ENCODE measurements at places on chromosomes 1 and 21.

DNA sequence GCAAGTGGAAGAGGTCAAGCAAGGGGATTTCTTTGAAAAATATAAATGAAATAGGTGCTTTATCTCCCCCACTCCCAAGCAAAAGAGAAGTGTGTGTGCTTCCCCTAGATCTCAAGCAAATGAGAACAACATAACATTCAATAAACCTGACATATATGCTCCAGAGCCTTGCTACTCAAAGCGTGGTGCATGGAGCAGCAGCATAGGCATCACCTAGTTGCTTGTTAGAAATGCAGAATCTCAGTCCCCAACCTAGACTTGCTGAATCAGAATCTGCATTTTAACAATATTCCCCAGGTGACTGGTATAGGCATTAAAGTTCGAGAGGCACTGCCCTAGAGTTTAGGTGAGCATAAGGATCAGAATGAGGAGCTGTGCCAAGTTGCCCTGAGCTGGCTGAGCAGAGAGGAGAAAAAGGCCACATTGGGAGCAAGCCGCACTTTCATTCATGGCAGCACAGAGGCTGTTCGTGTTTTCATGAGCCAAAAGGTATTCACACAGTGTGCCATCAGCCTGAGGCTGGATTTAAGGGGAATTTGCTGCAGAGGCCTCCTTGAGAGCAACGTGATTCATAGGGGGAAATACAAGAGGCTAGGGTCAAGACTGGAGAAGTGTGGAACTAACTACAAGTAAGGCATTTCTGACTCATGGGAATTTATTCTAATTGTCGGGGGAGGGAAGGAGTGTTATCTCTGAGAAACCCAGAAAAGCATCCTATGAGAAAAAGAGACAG, 14.3 kb upstream of the LPAR3 start:
- H3K4me1 ChIP-seq = no peaks in the 10 kb centered on the region
- DNase-seq = no peak
- no peak overlapping the region for H3K4me3 ChIP-seq

DNA sequence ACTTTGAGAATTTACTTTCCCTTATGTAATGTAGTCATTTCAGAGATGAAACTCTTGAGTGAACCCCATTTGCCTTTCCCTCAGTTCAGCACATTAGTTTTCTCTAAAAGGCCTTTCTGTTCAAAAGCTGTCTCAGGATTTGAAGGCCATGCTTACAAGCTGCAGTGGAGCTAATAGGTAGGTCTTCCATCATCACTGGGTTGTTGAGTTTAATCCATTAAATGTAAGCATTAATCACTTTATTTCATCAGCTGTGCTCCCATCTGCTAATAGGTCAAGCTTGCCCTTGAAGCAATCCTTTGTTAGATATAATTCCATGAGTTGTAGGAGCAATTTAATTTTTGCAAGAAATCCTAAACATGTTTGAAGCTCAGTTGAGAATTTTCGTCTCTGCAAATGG, 422.2 kb upstream of the ZP4 start:
- H3K27me3 ChIP-seq = no peaks in the 10 kb centered on the region
- no peaks in the 10 kb centered on the region for H3K4me1 ChIP-seq
- DNase-seq = no peak
- no peaks in the 10 kb centered on the region for H3K36me3 ChIP-seq
- H3K4me3 ChIP-seq = no peak overlapping the region
- H3K27ac ChIP-seq = no peak overlapping the region

- no peaks in the 10 kb centered on the region for H3K27me3 ChIP-seq
- no peak for DNase-seq
- H3K27ac ChIP-seq = no peak overlapping the region
- H3K4me1 ChIP-seq = no peaks in the 10 kb centered on the region
- no peak overlapping the region for H3K4me3 ChIP-seq
- no peaks in the 10 kb centered on the region for H3K36me3 ChIP-seq
Observed at GRCh38 chr1:197944485-197944884, 27.3 kb downstream of the LHX9 start.

GRCh38 chr1:22796642-22797041, 86.0 kb downstream of the EPHB2 start:
- H3K27ac ChIP-seq = peak overlapping the region; percentile 60
- H3K4me3 ChIP-seq = no peak overlapping the region
- peaks cover 32% of the 10 kb centered on the region for H3K4me1 ChIP-seq
- no peak for DNase-seq

- H3K4me1 ChIP-seq = no peaks in the 10 kb centered on the region
- H3K36me3 ChIP-seq = no peaks in the 10 kb centered on the region
- no peak overlapping the region for H3K27ac ChIP-seq
- DNase-seq = no peak
Observed at GRCh38 chr1:65694933-65695332, 97.8 kb upstream of the PDE4B start.

DNA sequence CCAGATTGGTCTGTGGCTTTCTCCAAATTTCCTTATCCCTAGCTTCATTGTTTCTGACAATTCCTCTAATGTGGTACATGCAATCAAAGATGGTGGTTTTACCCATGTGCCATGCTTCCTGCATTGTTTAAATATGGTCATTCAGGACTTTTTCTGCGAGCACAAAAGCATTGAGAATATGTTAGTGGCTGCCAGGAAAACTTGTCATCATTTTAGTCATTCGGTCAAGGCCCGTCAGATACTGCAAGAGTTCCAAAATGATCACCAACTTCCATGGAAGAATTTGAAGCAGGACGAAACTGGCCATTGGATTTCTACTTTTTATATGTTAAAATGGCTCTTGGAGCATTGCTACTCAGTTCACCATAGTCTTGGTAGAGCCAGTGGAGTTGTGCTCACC, 3.7 kb downstream of the ZBED6 start:
- no peaks in the 10 kb centered on the region for H3K27me3 ChIP-seq
- no peaks in the 10 kb centered on the region for H3K36me3 ChIP-seq
- no peak for DNase-seq
- no peak overlapping the region for H3K4me3 ChIP-seq
- peaks cover 23% of the 10 kb centered on the region for H3K4me1 ChIP-seq
- H3K27ac ChIP-seq = no peak overlapping the region

GRCh38 chr1:168235937-168236336, 10.1 kb downstream of the SFT2D2 start:
- H3K4me3 ChIP-seq = no peak overlapping the region
- H3K36me3 ChIP-seq = no peaks in the 10 kb centered on the region
- no peaks in the 10 kb centered on the region for H3K27me3 ChIP-seq
- no peak for DNase-seq

DNA sequence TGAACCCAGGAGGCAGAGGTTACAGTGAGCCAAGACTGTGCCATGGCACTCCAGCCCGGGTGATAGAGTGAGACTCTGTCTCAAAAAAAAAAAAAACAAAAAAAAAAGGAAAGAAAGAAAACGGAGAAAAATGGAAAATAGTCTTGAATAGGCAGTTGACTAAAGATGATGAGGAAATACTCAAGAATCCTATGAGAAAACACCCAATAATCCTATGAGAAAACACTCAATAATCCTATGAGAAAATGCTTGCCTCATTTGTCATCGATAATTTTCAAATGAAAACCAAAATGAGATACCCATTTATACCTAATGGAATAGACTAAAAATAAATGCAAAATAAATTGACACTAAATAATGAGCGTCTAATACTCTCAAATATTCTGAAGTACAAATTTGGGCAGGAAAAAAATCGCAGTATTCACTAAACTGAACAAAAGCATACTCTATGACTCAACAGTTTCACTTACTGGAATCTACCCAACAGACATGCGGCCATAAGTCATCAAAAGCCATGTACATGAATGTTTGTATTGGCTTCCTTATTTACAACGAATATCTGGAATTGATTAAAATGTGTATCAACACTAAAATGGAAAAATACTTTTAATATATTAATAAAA, 733.9 kb upstream of the CHRM3 start:
- DNase-seq = no peak
- no peak overlapping the region for H3K4me3 ChIP-seq
- H3K36me3 ChIP-seq = no peaks in the 10 kb centered on the region
- H3K27ac ChIP-seq = no peak overlapping the region

DNA sequence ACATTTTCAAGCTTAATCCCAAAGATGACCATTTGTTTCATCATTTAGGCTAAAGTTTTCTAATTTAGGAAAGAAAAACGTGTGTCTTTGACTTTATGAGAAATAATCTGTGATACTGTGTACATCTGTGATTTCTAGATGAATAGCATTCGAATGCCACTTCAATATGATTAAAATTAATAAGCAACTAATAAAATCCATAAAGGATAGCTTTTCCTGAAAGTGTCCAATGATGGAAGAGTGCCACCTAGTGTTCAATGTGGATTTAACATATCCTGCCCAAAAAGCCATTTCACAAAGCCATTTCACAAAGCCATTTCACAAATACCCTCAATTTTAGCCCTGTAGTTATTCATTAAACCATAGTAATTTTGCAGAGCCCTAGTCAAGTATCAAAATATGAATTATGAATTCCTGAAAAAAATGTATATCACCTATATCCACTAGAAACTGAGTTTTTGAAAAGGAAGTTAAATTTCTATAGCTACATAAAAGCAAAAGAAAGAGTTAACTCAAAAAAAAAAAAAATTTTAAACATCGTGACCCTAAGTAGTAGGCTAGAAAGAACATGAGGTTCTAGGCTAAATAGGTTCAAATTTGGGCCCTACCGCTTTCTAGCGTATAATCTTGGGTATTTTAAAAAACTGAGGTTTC, 19.1 kb downstream of the NME7 start:
- no peaks in the 10 kb centered on the region for H3K27me3 ChIP-seq
- no peak overlapping the region for H3K27ac ChIP-seq
- no peak overlapping the region for H3K4me3 ChIP-seq
- H3K4me1 ChIP-seq = no peaks in the 10 kb centered on the region
- no peaks in the 10 kb centered on the region for H3K36me3 ChIP-seq
- DNase-seq = no peak

DNA sequence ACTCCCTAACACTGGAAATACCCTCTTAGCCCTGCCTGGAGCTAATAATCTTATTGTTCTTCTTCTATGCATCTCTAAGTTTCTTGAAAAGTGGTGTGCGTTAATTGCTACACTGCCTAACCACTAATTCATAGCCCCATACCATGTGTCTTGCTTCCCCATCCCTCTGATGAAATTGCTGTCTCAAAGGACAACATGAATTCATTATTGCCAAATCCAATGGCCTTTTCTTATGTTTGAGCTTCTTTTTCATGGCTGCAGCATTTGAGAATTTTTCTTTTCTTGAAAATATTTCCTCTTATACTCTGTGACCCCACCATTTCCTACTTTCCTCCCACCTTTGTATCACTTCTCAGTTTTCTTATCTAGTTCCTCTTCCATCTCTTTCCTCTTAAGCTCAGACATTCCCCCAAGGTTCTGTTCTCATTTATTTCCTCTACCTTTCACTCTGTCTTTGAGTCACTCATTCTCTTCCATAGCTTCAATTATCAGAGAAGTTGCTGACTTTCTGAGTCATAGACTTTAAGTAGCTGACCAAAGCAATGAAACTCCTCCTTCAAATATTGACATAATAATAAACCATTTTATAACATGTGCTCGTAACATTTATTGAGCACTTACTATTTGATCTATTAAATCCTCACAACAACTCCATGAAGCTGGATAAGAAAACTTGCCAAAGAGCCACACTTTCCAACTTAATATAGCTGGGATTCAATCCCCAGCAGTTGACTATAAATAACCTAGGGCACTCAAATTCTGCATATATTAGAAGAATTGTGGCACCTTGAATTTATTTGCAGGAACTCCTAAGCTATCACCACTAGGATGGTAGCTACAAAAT, 35.5 kb upstream of the ATP6V1G3 start:
- H3K4me3 ChIP-seq = no peak overlapping the region
- H3K27me3 ChIP-seq = no peaks in the 10 kb centered on the region
- no peak overlapping the region for H3K27ac ChIP-seq
- H3K36me3 ChIP-seq = no peaks in the 10 kb centered on the region
- no peaks in the 10 kb centered on the region for H3K4me1 ChIP-seq

GRCh38 chr1:2174348-2175054, 20.1 kb downstream of the FAAP20 start:
- H3K27ac ChIP-seq = peak overlapping the region; percentile 6
- peak; percentile 76 for DNase-seq
- peak overlapping the region; percentile 20 for H3K4me3 ChIP-seq
- no peaks in the 10 kb centered on the region for H3K36me3 ChIP-seq

DNA sequence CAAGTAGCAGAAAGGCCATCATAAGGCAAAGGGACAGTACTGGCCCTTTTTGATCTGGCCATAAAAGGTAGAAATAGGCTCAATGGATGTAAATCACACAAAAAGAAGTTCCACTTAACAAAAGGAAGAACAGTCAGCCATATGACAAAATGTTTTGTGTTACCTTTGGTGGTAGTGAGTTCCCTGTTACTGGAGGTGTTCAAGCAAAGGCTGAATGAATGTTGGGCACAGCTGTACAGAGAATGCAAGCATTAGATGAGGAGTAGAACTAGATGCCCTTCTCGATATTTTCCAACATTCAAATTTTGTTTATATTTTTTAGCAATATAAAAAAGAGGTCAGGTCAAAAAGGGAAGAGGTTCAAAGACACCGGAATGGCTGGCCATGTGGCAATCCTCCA, 20.0 kb downstream of the OLFML3 start:
- no peaks in the 10 kb centered on the region for H3K36me3 ChIP-seq
- H3K27ac ChIP-seq = no peak overlapping the region
- H3K27me3 ChIP-seq = no peaks in the 10 kb centered on the region
- no peak for DNase-seq
- H3K4me1 ChIP-seq = peaks cover 5% of the 10 kb centered on the region

- H3K4me3 ChIP-seq = no peak overlapping the region
- no peak overlapping the region for H3K27ac ChIP-seq
- DNase-seq = no peak
- H3K27me3 ChIP-seq = no peaks in the 10 kb centered on the region
Observed at GRCh38 chr1:121546830-121547591, 362.2 kb downstream of the SRGAP2C start.

- H3K36me3 ChIP-seq = no peaks in the 10 kb centered on the region
- H3K27me3 ChIP-seq = no peaks in the 10 kb centered on the region
- H3K27ac ChIP-seq = peak overlapping the region; percentile 49
- peaks cover 3% of the 10 kb centered on the region for H3K4me1 ChIP-seq
- DNase-seq = peak; percentile 90
Observed at GRCh38 chr1:229661022-229661877, 35.2 kb downstream of the URB2 start.

DNA sequence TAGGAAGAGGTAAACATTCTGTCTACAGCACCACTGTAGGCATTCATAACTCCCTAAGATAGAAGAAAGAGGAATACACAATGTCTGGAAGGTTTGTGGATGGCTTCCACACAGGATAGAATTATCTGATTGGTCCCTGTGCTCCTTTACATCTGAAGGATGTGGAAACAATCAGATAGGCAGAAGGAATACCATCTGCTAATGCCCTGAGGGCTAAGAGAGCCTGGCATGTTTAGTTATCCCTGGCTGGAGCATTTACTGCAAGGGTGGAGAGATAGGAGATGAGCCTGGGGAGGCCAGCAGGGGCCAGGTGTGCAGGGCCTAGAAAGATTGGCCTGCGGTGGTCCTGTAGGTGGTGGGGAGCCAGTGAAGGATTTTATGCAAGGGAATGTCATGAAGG, 8.6 kb upstream of the ACBD3 start:
- H3K4me1 ChIP-seq = no peaks in the 10 kb centered on the region
- no peak for DNase-seq
- H3K27me3 ChIP-seq = no peaks in the 10 kb centered on the region
- no peak overlapping the region for H3K4me3 ChIP-seq
